Caco-2 (cell line): ENCODE measurements at places on chromosomes 11 and 22. TPM values are rescaled to one million over a fixed set of nuclear protein-coding genes. Genes with fewer than 3 reads are reported as not detected.

DNA sequence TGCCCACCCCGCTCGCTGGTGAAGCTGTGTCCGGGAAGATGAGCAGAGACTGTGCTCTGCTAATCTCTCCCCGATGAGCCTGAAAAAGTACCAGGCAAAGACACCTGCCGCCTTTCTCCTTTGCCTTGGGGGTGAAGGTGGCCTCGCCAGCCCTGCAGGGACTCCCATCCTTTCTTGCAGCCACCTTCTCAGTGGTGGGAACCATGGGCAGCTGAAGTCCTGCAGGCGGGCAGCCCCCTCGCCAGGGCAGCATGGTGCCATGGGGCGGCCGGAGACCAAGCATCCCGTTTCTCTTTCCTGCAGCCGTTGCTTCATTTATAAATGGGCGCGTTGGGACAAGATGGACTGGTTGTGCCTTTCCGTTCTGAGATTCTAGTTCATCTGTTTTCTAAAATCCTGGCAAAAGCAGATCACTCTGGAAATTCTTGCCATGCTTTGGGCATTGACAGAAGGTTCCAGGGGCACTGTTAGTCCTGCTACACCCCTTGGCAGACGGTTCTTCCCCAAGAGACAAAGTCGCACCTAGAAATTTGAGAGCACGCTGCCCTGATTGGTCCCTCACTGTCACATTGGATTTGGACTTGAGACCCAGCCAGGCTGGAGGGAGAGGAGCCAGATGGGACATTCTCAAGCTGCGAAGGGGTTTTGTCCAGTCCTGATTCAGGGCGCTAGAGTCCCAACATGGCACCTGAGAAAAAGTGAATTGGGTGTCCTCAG lies 7.5 kb downstream of the CTTN start:
- no peak overlapping the region for H3K4me3 ChIP-seq
- DNase-seq = no peak
- H3K4me1 ChIP-seq = peaks cover 6% of the 10 kb centered on the region
- H3K27me3 ChIP-seq = no peaks in the 10 kb centered on the region
- H3K27ac ChIP-seq = no peak overlapping the region

DNA sequence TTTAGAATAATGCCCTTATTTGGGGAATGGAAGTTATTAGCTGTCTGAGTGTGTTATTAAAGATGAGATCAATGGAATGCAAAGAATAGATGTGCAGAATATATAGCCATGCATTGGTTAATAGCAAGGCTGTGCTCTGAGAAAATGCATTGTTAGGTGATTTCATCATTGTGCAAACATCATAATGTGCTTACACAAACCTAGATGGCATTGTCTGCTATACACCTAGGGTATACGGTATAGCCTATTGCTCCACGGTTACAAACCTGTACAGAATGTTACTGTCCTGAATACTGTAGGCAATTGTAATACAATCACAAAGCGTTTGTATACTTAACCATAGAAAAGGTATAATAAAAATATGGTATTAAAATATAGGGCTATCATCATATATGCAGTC lies 25.5 kb downstream of the SLC5A12 start:
- no peaks in the 10 kb centered on the region for H3K36me3 ChIP-seq
- no peaks in the 10 kb centered on the region for H3K27me3 ChIP-seq
- no peaks in the 10 kb centered on the region for H3K4me1 ChIP-seq
- no peak overlapping the region for H3K4me3 ChIP-seq
- H3K27ac ChIP-seq = no peak overlapping the region

DNA sequence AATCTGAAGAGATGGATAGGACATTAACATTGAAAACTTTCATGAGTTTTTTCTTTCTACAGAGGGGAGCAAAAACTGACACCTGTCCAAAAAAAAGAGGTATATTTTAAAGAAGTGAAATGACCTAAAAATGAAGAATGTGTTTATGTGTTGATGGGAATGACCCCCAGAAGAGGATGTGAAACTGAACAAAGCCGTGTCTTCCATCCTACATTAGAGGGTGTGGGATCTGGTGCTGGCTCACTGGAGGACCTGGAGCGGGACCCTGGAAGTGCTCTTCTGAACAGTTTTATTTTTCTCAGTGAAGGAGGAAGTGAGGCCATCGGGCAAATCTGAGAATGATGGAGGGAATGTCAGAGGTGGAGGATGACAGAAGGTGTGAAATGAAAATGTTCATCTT lies 470.1 kb downstream of the NTM start:
- H3K36me3 ChIP-seq = no peaks in the 10 kb centered on the region
- DNase-seq = no peak

DNA sequence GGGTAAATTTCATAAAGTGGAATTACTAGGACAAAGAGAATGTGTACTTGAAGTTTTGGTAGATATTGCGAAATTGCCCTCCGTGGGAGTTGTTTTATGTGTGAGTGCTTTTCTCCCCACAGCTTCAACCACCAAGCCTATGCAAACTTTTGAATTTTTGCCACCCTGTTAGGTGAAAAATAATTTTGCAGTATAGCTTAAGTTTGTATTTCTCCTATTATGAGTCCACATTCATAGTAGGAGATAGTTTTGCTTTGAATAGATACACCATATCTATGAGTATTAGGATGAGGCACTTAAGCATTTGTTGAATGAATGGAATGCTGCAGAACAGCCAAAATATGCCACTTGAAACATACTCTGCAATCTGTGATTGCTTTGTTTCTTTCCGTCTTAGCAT lies 43.6 kb downstream of the UVRAG start:
- no peak for DNase-seq
- H3K36me3 ChIP-seq = no peaks in the 10 kb centered on the region; the same call in 1 of the 2 replicates
- no peaks in the 10 kb centered on the region for H3K27me3 ChIP-seq
- H3K27ac ChIP-seq = no peak overlapping the region
- peaks cover 23% of the 10 kb centered on the region for H3K4me1 ChIP-seq
- no peak overlapping the region for H3K4me3 ChIP-seq

DNA sequence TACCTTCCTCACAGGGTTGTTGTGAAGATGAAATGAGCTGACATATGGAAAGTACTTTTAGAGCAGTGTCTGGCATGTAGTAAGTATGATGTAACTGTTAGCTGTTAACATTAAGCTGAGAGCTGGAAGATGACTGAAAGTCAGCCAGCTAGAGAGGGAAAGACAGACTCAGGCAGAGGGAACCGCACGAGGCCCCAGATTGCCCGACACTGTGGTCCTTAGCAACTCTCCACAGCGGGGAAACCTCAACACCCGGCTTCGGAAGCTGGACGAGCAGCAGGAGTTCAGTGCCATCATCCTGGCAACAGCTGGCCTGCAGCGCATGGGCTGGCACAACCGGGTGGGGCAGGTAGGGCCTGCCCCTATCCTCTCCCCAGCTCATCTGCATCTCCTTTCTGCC lies 6.5 kb downstream of the HMBS start:
- DNase-seq = no peak
- H3K4me1 ChIP-seq = peaks cover 15% of the 10 kb centered on the region
- H3K27me3 ChIP-seq = no peaks in the 10 kb centered on the region
- H3K27ac ChIP-seq = no peak overlapping the region
- H3K4me3 ChIP-seq = no peak overlapping the region
- peaks cover 7% of the 10 kb centered on the region for H3K36me3 ChIP-seq

- no peak overlapping the region for H3K4me3 ChIP-seq
- H3K27ac ChIP-seq = peak overlapping the region; percentile 75
- no peak for DNase-seq
- peaks cover 54% of the 10 kb centered on the region for H3K4me1 ChIP-seq
Measured at GRCh38 chr22:45317551-45318167, 7.9 kb downstream of the FAM118A start.

- H3K4me1 ChIP-seq = peaks cover 50% of the 10 kb centered on the region
- H3K36me3 ChIP-seq = no peaks in the 10 kb centered on the region
- H3K4me3 ChIP-seq = no peak overlapping the region
- no peak for DNase-seq
- H3K27ac ChIP-seq = no peak overlapping the region
- no peaks in the 10 kb centered on the region for H3K27me3 ChIP-seq
Measured at GRCh38 chr11:16953663-16954062, 60.6 kb downstream of the PLEKHA7 start.

DNA sequence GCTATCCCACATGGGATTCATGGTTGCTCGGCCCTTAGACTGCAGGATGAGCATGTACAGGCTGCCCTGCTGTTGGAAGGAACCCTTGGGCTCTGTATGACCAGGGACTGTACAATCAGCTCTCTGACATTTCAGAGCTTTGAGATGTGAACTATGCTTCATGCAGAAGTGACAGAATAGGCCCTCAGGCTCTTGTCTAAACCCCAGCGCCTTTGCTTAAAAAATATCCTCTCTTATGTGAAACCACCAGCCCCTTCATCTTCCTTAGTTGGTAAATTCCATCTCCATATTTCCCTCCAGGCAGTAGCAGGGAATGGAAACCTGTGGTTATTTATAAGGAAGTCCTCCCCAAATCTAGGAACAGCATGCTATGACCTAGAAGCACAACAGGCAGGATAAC lies 78.9 kb upstream of the PLET1 start:
- no peaks in the 10 kb centered on the region for H3K27me3 ChIP-seq
- H3K27ac ChIP-seq = no peak overlapping the region
- H3K36me3 ChIP-seq = no peaks in the 10 kb centered on the region

GRCh38 chr11:9825315-9825714 lies 161.4 kb downstream of the SWAP70 start:
- H3K4me1 ChIP-seq = peaks cover 41% of the 10 kb centered on the region
- no peaks in the 10 kb centered on the region for H3K36me3 ChIP-seq

DNA sequence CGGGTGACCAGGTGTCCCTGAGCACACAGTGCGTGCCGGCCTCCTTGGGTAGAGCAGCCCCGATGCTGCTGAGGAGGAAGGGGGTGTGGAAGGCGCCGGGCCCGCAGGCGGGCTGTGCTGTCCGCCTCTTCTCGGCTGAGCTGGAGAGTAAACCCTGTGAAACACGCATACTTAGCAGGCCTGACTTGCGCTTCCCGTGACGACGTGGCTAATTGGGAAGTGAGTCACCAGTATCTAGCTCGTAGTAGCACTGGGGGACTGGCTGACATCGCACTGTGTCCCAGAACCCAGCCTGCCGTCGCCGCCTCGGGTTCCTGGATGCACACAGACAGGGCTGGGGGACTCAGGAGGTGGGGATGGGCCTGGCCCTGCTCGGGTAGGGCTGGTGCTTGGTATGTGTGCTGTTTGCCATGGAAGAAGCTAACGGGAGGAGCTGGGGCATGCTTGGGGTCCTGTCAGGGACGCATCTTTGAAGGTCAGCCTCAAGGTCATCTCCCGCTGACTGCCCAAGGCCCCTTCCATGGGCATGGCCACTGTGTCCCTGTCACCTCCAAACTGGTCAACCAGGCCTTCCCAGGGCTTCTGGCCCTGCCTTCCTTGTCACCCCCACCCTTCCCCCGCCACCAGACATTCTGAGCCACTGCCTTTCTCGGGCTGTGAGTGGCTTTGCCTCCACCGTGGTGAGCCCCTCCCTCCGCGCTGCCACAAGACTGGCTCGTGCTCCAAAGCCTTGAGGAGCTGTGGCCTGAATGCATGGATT lies 1327.0 kb downstream of the BRD1 start:
- no peak overlapping the region for H3K27ac ChIP-seq
- H3K4me1 ChIP-seq = no peaks in the 10 kb centered on the region
- H3K36me3 ChIP-seq = no peaks in the 10 kb centered on the region
- no peak overlapping the region for H3K4me3 ChIP-seq

- H3K4me3 ChIP-seq = no peak overlapping the region
- DNase-seq = no peak
- no peaks in the 10 kb centered on the region for H3K36me3 ChIP-seq
- H3K27ac ChIP-seq = no peak overlapping the region
- H3K27me3 ChIP-seq = no peaks in the 10 kb centered on the region
- no peaks in the 10 kb centered on the region for H3K4me1 ChIP-seq
Measured at GRCh38 chr22:37137131-37137530, 12.6 kb downstream of the IL2RB start.

- H3K36me3 ChIP-seq = no peaks in the 10 kb centered on the region
- DNase-seq = no peak
- H3K4me3 ChIP-seq = no peak within 1 kb of the TSS
- peak within 1 kb of the TSS; percentile 95 for H3K27ac ChIP-seq
- H3K27me3 ChIP-seq = no peaks in the 10 kb centered on the region
Measured at GRCh38 chr11:61950035-61950547, at the start of gene BEST1. BEST1 (plus strand) TSS chr11:61950351; CDS start chr11:61951807, 1,456 bp downstream.

DNA sequence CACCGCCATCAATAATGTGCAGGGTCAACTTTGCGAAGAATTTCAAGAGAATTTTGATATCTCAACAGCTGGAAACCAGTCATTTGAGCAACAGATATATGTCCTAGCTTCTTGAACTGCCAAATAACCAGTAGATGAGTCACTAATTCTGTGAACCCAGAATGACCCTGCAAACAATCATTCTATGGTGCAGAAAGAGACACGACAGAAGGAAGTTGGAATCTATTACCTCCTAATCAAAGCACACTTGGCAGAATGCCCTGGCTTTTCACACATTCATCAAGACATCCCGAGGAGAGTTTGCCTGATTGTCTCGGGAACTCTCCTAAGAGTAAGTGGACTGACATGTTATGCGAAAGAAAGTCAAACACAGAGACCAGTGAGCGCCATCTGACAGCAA lies 621.1 kb downstream of the OPCML start:
- H3K27ac ChIP-seq = no peak overlapping the region
- DNase-seq = no peak
- no peaks in the 10 kb centered on the region for H3K36me3 ChIP-seq
- H3K27me3 ChIP-seq = no peaks in the 10 kb centered on the region

DNA sequence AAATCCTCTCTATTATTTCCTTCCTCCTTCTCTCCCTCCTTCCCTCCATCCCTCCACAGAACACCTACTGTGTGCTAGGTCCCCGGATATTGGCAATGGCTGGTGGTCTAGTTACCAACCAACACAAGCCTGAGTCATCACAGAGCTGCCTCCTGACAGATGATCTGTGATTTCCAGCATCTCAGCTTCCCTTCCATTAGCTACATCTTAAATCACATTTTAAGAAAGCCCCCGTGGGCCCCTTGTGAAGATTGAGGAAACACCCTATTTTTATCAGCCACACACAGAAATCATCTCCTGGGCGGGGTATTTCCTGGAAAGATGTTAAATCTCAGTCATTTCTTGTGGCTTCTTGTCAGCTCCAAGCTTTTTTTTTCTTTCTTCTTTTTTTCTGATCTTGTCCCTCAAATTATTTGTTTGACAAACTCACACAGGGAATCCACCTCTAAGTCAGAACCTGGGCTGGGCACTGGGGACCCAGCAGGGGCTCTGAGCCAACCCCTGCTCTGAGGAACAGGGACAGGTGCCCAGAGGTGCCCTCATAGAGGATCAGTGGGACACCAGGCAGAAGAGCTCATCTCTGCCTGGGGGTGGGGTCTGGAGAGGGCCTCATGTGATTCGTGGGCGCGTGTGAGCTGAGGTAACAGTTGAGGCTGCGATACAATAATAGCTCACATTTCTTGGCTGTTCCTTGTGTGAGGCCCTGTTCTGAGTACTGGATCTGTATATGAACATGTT lies 42.4 kb downstream of the CACNA1I start:
- H3K36me3 ChIP-seq = no peaks in the 10 kb centered on the region
- no peak for DNase-seq
- no peaks in the 10 kb centered on the region for H3K4me1 ChIP-seq
- no peak overlapping the region for H3K4me3 ChIP-seq
- no peak overlapping the region for H3K27ac ChIP-seq

Gene KCNQ1
- total RNA-seq = 0.72 and 1.0 TPM in 2 replicates

Gene CNTF
- 3.3 and 3.6 TPM in 2 replicates for total RNA-seq

Gene DUSP8
- 7.7 and 12.1 TPM in 2 replicates for total RNA-seq

Gene FOLR3
- total RNA-seq = not detected in 2 replicates

Gene ESRRA
- total RNA-seq = 66.9 and 71.7 TPM in 2 replicates

Gene MFRP
- total RNA-seq = not detected in 2 replicates

Gene KCNJ5
- total RNA-seq = not detected in 2 replicates
